ENCODE measurements at places on chromosomes 11 and 22. TPM values are rescaled to one million over a fixed set of nuclear protein-coding genes. Genes with fewer than 3 reads are reported as not detected.

- no peak for DNase-seq
These were observed 356.3 kb upstream of the ISX start for GRCh38 chr22:34709641-34710040.

GRCh38 chr11:69156235-69156639 is 502 bp downstream of the SMIM38 start:
- DNase-seq = no peak

DNA sequence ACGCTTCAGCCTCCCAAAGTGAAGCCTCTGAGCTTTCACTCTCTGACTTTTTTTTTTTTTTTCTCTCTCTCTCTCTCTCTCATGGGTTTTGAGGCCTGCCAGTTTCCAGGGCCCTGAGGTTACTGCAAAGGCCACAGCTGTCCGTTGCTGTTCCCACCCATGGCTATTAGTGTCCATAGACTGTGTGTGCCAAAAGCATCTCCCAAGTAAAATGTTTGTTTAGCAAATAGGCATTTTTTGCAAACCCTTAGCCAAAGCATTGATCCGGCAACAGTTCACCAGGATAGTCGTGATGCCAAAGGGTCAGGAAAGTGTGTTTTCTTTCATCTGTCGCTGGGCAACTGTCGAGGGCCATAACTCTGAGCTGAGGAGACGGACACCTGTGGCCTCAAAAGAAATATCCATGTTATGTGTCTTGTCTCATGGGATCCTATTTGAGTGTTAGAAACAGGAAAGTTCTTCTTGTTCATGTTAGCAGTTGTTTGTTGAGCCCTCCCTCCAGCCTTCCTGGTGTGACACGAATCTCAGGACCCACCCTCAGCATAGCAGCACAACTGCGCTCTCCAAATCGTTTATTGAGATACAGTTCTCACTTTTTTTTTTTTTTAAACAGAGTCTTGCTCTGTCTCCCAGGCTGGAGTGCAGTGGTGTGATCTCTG is 18.4 kb downstream of the FADS2 start:
- no peak for DNase-seq

GRCh38 chr11:11293798-11294550 is 59.1 kb downstream of the CSNK2A3 start:
- no peak for DNase-seq

DNA sequence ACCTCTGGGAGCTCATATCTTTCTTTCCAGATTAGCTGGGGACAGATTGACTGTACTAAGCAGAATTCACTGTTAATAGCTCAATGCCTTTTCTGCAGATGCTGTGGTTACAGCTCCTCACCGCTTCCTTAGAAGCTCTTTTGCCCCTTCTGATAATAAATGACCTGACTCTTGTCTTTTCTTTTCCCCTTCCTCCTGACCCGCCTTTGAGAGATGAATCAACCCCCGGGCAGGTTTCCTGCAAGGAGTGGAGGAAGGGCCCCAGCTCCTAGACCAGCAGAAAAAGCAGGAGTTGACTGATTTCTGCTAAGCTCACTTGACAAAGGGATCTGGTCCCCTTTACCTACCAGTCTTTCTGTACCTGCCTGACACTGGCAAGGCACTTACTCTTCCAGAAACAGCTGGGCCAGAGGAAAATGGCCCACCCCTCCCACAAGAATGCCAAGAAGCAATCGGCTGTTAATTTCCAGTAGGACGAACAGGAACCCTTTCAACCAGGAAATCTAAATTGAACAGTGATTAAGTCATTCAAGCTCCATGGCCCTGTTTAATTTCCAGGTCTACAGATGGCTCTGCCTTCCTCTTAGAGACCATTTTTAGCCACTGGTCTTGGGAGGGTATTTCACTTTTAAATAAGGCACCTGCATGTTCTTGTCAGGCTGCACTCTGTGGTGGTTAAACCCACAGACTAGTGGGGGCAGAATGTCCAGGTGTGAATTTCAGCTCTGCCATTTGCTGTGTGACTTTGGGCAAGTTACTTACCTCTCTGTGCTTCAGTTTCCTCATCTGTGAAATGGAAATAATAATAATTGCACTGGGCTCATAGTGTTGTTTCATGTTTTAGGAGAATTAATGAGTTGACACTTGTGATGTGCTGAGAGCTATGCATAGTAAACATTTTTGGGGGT is 67.5 kb downstream of the PRR5L start:
- DNase-seq = no peak

DNA sequence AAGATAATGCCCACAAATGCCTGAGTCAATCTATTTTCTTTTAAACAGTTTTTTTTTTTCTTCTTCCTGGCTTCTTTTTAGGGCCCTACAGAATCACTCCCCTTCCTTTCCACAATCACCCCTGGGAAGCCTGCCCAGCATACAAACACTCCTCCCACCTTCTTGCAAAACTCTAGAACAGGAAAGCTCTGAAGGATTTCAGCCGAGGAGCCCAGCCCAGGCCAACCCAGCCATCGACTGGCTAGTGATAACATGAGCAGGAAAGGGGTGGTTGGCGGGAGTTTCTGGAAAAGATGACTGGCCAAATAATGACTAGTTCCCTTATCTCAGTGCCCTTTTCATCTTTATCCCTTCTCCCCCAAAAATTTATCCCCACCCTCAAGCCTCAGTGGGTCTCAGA is 68.2 kb downstream of the USP35 start:
- no peak for DNase-seq

DNA sequence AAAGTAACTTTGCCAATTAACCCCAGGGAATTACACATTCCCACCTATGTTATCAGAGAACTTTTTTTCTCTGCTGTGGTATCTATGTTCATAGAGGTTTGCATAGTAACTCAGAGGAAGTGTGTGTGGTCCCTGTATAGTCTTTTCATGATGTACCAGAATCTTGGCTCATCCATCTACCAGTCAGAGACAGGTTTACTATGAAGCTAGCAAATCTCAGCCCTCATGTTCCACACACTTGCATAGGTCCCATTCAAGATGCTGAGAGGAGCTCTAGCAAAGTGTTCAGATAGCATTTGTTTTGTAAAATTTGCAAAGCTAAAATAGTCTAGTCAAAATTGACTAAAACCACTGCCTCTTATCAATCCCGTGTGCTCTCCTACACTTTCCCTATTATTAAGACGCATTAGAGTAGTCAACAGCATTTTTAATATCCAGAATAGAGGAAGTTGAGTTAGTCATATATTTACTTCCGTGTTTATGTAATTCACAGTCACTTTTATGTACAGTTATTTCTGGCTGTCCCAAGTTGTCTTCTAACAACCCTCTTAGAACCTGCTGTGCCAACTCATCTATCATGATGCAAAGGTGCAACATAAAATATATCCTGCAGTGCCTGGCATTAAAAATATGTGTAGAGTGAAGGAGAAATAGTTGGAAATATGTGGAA is 184.2 kb downstream of the FAM76B start:
- no peak for DNase-seq

DNA sequence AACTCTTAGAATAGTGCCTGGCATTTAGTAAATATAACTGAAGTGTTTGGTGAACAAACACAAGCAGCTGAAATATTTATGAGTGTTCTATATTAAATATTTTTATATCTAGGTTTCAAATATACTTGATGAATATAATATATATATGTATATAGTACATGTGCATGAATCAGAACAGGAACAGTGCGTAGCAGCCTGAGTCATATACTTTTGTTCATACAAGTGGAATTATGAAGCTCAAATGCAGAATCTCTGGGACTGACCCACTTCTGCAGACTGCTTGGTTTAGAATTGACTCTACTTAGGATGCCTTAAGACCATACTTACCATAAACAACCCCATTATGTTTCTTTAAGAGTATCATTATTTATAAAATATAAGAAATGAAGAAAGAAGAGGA is 997.8 kb upstream of the RAG2 start:
- no peak for DNase-seq

- DNase-seq = no peak
These were observed 50.8 kb upstream of the ELF5 start for GRCh38 chr11:34564406-34564805.

DNA sequence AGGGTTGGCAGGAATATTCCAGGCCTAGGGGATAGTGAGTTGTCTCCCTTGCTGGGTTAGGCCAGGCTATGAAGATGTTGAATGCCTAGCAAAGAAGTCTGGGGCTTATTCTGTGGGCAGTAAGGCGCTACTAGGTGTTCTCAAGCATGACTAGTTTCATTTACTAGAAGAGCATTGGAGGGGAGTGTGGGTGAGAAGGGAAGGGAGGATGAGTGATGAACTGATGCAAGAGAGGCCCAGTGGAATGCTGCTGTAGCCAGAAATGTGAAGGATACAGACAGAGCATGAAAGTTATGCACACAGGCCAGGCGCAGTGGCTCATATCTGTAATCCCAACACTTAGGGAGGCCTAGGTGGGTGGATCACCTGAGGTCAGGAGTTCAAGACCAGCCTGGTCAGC is 33.5 kb downstream of the POU2F3 start:
- DNase-seq = no peak

GRCh38 chr11:72519220-72519881 is 85.0 kb upstream of the CLPB start:
- DNase-seq = peak; percentile 56

DNA sequence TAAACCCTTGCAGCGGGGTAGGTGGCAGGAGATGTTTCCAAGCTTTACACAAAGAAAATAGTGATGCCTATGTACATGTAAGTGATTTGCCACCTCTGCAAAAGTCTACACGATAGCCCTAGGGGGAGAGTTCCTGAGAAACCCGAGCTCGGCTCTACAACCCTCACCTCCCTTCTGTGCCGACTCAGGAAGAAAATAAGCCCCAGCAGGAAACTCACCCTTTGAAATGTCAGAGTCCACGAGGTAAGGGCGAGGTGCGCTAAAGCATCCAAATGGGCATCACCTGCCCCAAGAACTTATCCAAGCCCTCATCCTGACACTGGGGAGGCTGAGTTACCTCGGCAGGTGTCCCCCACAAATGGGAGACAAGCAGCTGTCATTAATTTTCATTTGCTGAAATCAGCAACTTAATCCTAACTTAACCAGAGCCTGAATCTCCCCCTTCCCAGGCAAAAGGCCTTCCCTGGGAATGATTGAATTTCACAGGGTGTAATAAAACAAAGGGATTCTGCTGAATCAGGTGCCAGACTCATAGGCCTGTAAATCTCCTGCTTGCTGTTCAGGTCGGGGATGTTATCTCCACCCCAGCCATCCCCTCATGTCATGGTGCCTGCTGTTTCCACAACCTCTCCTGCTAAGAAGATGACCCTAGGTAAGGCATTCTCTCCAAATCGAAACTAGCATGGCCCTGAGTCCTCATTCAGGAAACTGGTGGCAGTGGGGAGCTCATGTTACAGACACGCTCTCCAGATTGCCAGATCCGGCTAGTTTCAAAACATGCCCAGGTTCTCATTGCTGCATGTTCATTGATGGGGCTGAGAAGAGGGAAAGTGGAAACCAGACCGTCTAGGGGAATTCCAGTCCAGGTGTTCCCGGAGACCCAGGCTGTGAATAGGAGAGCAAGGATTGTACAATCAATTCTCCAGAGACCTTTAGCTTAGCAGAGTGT is 105.3 kb upstream of the KIRREL3 start:
- DNase-seq = no peak

Gene MMP13
- total RNA-seq = not detected

Gene CFAP300
- total RNA-seq = not detected

Gene APOA1
- total RNA-seq = not detected

Gene FAT3
- total RNA-seq = not detected

Gene CCDC15
- 9.4 TPM for total RNA-seq

Gene ST14
- total RNA-seq = not detected

Gene MFRP
- total RNA-seq = not detected
